ENCODE measurements at places on chromosomes 16 and 17.
A peak's percentile ranks its signal among the peaks of the same experiment; 100 is the strongest.

DNA sequence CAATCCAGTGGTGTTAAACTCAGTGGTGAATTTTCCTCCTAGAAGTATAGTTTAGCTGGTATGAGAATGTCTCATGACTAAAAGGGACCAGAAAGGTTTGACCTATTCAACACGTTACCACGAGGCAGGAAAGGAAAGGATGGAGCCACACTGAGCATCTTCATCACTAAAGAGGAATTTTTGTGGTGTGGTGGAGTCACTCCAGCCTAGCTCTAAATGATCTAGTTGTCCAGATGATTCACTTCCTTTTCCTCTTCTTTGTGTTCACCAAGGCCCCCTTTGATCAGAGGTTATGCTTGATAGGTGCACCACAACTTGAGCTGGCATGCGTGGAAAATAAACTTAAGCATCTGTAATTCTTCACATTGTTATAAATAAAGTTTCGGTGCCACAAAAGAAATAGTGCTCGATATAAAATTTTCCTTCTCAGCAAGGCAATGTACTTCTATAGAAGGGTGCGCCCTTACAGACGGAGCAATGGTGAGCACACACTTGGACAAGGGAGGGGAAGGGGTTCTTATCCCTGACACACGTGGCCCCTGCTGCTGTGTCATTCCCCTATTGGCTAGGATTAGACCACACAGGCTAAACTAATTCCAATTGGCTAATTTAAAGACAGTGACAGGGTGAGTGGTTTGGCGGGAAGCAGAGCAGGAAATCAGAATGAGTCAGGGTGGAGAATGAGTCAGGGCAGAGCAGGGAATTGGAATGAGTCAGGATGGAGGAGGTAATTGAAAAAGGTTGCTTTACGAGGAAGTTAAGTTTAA is 254.6 kb downstream of the HS3ST3A1 start:
- no peak overlapping the region for H3K4me3 ChIP-seq
- no peaks in the 10 kb centered on the region for H3K27me3 ChIP-seq
- H3K36me3 ChIP-seq, result no peaks in the 10 kb centered on the region
- H3K4me1 ChIP-seq, result no peaks in the 10 kb centered on the region

DNA sequence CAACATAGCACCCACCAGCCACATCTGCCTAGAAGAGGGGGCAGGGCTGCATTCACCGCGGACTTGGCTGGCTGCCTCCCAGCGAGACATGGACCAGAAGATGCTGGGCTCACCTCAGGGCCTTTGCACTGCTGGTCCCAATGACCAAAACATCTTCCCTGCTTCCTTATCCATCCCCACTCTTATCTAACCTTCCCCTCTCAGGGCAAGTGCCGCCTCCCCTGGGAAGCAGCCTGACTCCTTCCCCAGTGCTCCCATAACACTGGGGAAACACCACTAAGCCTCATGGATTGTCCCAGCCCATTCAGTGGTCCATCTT is 5.7 kb downstream of the TMC6 start:
- no peaks in the 10 kb centered on the region for H3K27me3 ChIP-seq
- H3K4me1 ChIP-seq, result peaks cover 43% of the 10 kb centered on the region
- H3K4me3 ChIP-seq, result no peak overlapping the region
- H3K36me3 ChIP-seq, result peaks cover 15% of the 10 kb centered on the region
- peak overlapping the region; percentile 25 for H3K27ac ChIP-seq

DNA sequence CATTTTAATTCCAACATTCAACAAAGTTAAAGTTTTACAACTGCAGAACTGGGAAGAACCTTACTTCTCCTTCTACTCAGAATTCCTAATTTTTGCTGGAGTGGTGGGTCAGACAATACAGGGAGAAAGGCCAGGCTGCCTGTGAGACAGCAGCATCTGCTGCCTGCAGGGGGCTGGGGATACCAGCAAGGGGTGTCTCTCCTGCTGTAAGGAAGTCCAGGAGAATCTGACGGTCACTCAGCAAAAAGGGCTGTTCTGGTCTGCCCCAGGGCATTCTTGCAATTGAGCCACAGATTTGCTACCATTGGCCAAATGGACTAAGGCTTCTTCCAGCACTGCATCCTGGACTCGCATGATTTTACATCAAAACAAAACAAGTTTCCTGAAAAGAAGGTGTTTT is 426.6 kb upstream of the CDH11 start:
- H3K4me3 ChIP-seq, result no peak overlapping the region
- H3K27ac ChIP-seq, result no peak overlapping the region
- H3K27me3 ChIP-seq, result no peaks in the 10 kb centered on the region
- no peaks in the 10 kb centered on the region for H3K4me1 ChIP-seq

DNA sequence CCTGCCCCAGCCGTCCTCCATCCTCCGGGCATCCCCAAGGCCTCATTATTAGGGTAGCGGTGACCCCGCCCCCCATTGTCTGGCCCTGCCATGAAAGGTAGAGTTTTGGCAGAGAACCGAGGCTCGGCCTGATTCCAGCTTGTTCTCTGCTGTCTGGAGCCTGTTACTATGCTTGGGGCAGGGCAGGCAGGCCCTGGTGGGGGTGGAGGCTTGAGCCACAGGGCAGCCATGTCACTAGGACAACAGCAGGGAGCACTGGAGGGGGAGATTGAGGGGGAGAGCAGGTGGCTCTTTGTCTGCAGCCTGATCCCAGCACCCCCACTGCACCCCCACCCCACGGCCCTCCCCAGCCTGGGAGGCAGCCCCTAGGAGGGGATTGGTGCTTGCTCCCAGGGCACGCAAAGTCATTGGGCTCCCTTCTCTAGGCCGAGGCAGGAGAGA is 15.4 kb downstream of the RHBDL3 start:
- H3K4me3 ChIP-seq, result no peak overlapping the region
- H3K27me3 ChIP-seq, result peaks cover 28% of the 10 kb centered on the region
- DNase-seq, result no peak
- H3K4me1 ChIP-seq, result peaks cover 11% of the 10 kb centered on the region
- H3K36me3 ChIP-seq, result no peaks in the 10 kb centered on the region

DNA sequence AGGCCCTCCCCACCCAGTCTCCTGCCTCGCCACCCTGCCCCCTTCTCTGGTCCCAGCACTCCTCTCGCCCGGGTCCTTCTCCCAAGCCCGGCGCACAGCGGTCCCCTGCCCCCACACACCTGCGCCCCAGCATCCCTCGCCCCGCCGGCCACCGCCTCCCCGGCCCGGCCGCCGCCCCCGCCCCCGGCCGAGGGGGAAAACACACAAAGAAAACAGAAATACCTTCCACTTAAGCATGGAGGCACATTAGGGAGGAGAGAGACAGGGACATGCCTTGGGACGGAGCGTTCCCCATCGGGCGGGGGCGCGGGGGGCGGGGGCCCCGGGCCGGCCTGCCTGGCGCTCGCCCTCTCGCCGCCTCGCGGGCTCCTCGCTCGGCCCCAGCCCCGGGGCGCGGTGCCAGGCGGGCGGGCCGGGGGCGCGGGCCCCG is 326 bp downstream of the SRCIN1 start:
- peaks cover 37% of the 10 kb centered on the region for H3K4me1 ChIP-seq
- no peaks in the 10 kb centered on the region for H3K36me3 ChIP-seq
- no peak for DNase-seq
- no peak overlapping the region for H3K27ac ChIP-seq

- H3K4me3 ChIP-seq, result no peak overlapping the region
- no peaks in the 10 kb centered on the region for H3K36me3 ChIP-seq
- H3K27me3 ChIP-seq, result no peaks in the 10 kb centered on the region
- peaks cover 11% of the 10 kb centered on the region for H3K4me1 ChIP-seq
- no peak for DNase-seq
- no peak overlapping the region for H3K27ac ChIP-seq
Measured at GRCh38 chr16:1823821-1824220, 2.8 kb downstream of the HAGH start.

DNA sequence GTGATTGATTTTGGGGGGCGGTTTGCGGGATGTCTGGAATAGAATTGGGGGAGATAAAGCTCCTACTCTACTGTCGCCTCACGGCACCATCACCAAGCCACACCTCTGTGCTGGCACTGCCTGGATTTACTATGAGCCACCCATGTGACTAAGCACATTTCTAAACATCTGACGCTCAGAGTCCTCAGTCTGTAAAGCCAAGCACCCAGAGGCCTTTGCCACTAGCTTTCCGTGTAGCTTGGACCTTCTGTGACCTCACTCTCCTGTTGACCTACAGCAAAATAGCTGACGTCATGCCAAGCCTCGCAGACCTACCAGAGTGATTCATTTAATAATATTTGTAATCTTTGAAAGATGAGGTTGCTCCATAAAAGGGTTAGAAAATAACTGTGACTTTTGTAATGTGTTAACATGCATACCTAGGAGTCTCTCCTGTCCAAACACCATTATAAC is 38.5 kb upstream of the MYOCD start:
- no peak overlapping the region for H3K27ac ChIP-seq
- H3K27me3 ChIP-seq, result no peaks in the 10 kb centered on the region
- H3K36me3 ChIP-seq, result no peaks in the 10 kb centered on the region
- H3K4me3 ChIP-seq, result no peak overlapping the region

DNA sequence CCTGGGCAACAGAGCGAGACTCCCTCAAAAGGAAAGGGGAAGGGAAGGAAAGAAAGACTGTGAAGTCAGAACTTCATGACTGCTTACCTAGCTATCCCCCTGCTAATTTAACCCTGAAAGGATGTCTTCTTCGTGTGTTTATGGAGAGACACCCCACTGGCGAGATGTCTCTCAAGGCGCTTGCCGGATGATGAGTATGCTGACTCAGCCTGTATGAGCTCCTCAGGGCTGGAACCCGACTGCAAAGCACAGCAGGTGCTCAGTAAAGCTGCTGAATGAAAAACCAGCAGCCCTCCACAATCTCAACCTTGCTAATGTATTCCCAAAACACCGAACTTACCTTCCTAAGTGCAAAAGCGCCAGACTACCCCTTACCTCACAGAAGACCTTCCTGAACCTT is 2.3 kb downstream of the ANKFY1 start:
- no peak for DNase-seq
- no peaks in the 10 kb centered on the region for H3K27me3 ChIP-seq
- peaks cover 8% of the 10 kb centered on the region for H3K36me3 ChIP-seq
- H3K4me1 ChIP-seq, result peaks cover 41% of the 10 kb centered on the region
- no peak overlapping the region for H3K27ac ChIP-seq

DNA sequence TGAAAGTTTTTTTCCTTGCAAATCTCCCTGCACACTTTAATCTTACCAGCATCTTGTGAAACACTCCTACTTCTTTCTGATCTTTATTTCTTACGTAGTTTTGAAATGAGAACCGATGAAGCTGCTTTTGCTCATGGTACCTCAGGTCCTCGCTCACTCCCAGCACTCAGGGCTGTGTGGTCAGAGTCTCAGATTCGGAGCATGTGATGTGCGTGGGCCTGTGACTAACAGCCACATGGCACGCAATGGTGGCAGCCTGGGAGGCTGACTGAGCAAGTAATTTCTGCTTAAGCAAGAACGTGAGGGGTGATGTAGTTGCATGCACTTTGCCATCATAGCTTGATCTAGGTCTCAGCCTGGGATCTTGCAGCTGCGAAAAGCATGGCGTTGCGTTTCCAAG is 624.3 kb downstream of the MAF start:
- no peak overlapping the region for H3K4me3 ChIP-seq
- no peak overlapping the region for H3K27ac ChIP-seq
- H3K4me1 ChIP-seq, result no peaks in the 10 kb centered on the region
- peaks cover 8% of the 10 kb centered on the region for H3K36me3 ChIP-seq
- DNase-seq, result no peak

DNA sequence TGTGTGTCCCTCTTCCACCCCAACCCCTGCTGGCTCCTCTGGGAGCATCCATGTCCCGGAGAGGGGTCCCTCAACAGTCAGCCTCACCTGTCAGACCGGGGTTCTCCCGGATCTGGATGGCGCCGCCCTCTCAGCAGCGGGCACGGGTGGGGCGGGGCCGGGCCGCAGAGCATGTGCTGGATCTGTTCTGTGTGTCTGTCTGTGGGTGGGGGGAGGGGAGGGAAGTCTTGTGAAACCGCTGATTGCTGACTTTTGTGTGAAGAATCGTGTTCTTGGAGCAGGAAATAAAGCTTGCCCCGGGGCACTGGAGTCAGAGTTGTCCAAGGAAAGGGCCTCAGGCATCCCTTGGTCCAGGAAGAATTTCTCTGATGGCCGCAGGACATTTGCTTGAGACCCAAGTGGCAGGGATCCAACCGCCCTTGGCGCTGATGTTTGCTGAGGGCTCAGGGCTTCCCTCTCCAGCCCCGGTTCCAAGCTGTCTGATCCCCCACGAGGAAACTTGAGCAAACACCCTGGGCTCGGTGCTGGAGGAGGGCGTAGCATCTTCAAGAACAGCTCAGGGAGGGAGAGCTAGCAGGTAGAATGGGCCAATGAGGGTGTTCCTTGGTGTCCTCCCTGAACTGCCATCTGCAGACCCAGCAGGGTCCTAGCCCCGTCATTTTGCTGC is 4.5 kb downstream of the NXPH3 start:
- H3K4me1 ChIP-seq, result peaks cover 11% of the 10 kb centered on the region
- H3K27me3 ChIP-seq, result peaks cover 12% of the 10 kb centered on the region
- H3K36me3 ChIP-seq, result no peaks in the 10 kb centered on the region
- H3K27ac ChIP-seq, result no peak overlapping the region
- no peak overlapping the region for H3K4me3 ChIP-seq

DNA sequence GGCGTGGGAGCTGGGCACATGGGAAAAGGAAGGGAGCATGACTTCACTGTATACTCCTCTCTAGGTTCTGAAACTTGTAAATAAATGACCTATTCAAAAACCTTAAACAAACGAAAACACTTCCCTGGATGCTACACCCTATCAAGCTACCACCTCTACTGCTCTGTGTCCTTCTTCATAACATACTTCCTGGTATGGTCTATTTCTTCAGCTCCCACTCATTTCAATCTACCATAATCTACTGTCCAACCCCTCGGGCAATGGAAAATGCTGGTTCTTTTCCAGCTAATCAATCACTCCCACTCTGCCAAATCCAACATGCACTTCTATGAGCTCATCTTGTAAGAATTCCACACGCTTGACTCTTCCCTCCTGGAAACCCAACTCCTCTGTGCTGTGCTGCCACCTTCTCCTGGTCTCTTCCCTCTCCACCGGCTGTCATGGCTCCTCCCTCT is 42.4 kb downstream of the AMFR start:
- H3K27ac ChIP-seq, result no peak overlapping the region
- H3K36me3 ChIP-seq, result peaks cover 72% of the 10 kb centered on the region
- no peak for DNase-seq
- H3K27me3 ChIP-seq, result no peaks in the 10 kb centered on the region
- no peak overlapping the region for H3K4me3 ChIP-seq
- peaks cover 5% of the 10 kb centered on the region for H3K4me1 ChIP-seq

GRCh38 chr17:80036715-80037477 is 454 bp downstream of the CCDC40 start:
- peaks cover 9% of the 10 kb centered on the region for H3K4me1 ChIP-seq
- no peaks in the 10 kb centered on the region for H3K36me3 ChIP-seq
- DNase-seq, result no peak
- peak overlapping the region; percentile 89 for H3K4me3 ChIP-seq
- peak overlapping the region; percentile 98 for H3K27ac ChIP-seq

- H3K27ac ChIP-seq, result no peak overlapping the region
- H3K4me3 ChIP-seq, result no peak overlapping the region
- no peak for DNase-seq
- H3K27me3 ChIP-seq, result no peaks in the 10 kb centered on the region
- no peaks in the 10 kb centered on the region for H3K4me1 ChIP-seq
Measured at GRCh38 chr17:75549246-75550138, 24.0 kb downstream of the LLGL2 start.

- peaks cover 26% of the 10 kb centered on the region for H3K27me3 ChIP-seq
Measured at GRCh38 chr16:1059310-1059709, 13.2 kb upstream of the SSTR5 start.

DNA sequence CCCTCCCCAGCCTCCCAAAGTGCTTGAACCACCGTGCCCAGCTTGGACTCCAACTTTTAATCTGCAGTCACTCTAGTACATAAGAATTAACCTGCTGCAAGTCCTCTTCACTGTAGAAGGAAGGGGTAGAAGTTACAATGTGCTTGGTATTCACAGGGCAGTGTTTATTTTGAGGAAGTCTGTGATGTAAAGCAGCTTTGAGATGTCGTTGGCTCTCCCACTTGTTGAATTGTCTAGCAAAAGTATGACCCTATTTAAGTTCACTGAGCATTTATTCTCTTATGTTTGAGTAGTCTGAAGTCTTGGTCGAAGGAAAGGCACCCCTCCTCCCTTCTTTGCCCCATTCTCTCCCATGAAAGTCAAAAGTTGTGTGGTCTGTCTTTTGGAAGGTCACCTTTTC is 28.2 kb downstream of the SF3B3 start:
- no peaks in the 10 kb centered on the region for H3K27me3 ChIP-seq
- H3K4me1 ChIP-seq, result no peaks in the 10 kb centered on the region
- no peak overlapping the region for H3K27ac ChIP-seq
- no peak overlapping the region for H3K4me3 ChIP-seq
